Activated T-cell treated with anti-CD3 and anti-CD28 coated beads for 24 hours (primary cell): ENCODE measurements at places on chromosomes 6 and 20.

- no peak for DNase-seq
Observed at GRCh38 chr6:33665957-33666356, 44.8 kb downstream of the ITPR3 start.

GRCh38 chr6:34476921-34477320 lies 11.0 kb downstream of the PACSIN1 start:
- DNase-seq = no peak

GRCh38 chr20:59438201-59438600 lies 137.8 kb downstream of the EDN3 start:
- no peak for DNase-seq

- DNase-seq = no peak
Observed at GRCh38 chr20:41058674-41059635, 30.3 kb downstream of the TOP1 start.

DNA sequence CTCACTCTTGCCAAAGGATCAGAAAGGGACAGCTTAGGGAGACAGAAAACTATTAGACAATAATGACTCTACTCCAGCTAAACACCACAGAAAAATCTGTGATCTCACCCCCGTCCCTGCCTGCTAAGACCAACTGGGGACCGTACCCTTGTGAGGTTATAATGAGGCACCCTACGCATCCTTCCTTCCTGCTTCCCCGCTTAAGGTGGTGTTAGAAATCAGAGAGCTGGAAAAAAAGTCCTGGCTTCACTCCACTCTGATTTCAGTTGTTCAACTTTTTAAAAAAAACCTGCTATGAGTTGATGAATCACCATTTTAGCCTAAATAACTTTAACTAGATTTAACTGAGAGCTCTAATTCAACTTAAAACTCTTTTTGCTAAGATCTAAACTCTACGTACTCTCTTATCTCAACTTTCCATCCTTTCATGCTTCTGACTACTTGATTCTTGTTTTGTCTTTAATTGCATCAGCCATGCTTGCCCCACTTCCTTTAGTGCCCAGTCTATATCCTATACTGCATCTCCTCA lies 35.8 kb upstream of the TMEM14A start:
- no peak for DNase-seq

DNA sequence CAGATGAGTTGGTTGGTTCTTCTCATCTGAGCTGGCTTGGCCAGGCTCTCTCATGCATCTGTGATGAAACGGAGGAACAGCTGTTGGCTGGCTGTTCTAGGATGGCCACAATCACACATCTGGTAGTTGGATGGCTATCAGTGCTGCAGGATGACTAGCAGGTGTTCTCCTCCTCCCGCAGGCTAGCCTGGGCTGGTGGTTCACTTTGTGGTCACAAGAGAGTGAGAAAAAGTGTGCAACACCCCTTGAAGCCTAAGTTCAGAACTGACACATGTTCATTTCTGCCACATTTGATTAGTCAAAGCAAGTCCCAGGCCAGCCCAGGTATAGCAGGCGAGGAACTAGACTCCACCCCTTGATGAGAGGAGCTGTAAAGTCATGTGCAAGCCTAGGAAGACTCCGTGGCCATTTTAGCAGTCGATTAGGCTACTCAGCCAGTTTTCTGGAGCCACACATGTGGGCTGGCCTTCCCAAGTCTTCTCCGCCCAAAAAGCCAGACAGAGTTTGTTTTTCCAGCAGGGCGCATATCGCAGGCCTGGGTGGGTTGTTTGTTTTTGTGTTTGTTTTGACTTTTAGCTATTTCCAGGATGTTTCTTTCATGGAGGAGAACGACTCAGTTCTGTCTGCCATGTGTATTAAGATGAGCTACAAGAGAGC lies 120.8 kb downstream of the ISM1 start:
- no peak for DNase-seq

DNA sequence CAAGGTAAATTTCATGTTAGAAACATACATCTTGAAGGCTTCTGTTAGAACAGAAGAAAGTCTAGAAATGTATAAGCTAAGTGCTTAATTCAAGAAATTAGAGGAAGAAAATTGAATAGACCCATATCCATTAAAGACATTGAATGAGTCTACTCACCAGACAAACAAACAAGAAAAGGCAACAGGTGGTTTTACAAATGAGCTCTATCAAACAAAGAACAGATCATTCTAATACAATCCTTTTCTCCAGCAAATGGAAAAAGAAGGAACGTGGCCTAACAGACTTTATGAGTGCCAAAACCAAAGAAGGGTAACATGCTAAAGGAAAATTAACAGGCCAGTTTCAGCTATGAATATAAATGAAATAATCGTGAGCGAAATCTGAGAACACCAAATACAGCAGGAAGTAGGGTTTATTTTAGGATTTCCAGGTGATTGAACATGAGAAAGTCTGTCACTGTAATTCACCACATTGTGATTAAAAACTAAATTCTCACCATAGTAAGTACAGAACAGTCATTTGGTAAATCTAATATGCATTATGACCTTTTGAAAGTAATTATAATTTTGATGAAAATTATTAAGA lies 22.6 kb downstream of the MTHFD1L start:
- DNase-seq = no peak

- no peak for DNase-seq
Observed at GRCh38 chr20:43667341-43668132, 623 bp downstream of the MYBL2 start.

- DNase-seq = no peak
Observed at GRCh38 chr6:44742828-44743372, 355.4 kb downstream of the CDC5L start.

DNA sequence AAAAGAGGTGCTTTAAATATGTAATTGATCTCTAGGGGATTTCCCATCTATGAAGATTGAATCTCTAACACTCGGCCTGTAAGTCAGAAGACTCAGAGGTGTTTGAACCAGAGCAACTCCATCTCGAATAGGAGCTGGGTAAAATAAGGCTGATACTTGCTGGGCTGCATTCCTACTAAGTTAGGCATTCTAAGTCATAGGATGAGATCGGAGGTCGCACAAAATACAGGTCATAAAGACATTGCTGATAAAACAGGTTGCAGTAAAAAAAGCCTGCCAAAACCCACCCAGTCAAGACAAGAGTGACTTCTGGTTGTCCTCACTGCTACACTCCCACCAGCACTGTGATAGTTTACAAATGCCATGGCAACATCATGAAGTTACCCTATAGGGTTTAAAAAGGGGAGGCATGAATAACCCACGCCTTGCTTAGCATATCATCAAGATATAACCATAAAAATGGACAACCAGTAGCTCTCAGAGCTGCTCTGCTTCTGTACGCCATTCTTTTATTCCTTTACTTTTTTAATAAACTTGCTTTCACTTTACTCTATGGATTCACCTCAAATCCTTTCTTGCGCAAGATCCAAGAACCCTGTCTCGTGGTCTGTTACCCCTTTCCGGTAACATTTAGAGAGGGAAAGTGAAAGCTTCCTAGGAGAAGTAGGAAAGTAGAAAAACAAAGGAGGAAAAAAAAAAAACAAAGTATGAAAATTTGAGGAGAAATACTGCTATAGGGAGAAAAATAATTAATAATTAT lies 129.7 kb upstream of the PHACTR1 start:
- DNase-seq = no peak

GRCh38 chr6:195861-196360 lies 96.4 kb upstream of the DUSP22 start:
- DNase-seq = peak; percentile 57

- DNase-seq = no peak
Observed at GRCh38 chr20:19274412-19275015, 62.1 kb downstream of the SLC24A3 start.

GRCh38 chr6:77633993-77634715 lies 18.7 kb upstream of the MEI4 start:
- no peak for DNase-seq

DNA sequence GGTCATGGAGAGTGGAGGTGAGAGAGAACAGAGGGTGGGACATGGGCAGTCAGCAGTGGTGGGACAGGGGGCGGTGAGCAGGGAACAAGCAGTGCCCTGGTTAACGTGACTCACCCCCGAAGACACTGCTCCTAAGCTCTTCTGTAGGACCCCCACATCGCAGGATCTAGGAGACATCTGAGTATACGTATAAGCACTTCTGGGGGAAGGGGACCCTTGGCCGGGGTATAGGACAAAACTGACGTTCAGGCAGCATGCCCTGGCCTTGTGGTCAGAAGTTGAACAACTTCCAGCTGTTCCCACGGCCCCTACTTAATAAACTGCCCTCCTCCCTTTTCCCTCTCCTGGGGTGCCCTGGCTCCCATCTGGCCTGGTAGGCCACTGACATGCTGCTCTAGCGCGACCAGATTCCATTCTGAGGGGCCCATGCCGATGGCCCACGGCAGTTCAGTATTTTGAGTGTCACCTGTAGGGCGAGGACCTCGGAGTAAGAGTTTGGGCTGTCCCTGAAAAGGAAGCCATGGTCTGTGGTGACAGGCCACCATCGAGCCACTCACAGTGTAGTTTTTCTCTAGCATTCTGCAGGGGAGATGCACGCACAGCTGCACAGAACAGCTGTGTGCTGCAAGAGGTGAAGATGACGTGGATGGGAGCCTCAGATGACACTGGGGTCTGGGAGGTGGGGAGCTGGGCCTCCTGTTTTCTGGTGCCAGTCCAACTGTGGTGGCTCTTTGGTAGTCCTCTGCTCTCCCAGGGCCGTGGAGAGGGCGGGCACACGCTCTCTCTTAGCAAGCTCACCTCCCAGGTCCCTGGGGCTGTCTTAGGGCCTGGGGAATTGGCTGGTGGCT lies 38.4 kb downstream of the PPP1R3G start:
- DNase-seq = no peak

DNA sequence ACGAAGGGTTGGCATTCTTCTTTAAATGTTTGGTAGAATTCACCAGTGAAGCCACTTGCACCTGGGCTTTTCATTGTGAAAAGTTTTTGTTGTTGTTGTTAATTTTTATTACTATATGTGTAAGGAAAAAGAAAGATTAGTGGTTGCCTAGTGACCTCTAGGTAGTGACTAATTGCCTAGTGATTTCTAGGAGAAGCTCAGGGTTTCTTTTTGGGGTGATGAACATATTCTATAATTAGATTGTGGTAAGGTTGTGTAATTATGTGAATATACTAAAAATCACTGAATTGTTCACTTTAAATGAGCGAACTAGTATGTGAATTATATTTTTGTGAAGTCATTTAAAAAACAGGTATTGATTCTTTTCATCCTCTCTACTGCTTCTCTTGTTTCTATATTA lies 123.8 kb upstream of the TMEM170B start:
- no peak for DNase-seq

GRCh38 chr6:159966981-159967380 lies 1.9 kb upstream of the IGF2R start:
- DNase-seq = no peak

- no peak for DNase-seq
Observed at GRCh38 chr20:42018979-42019378, 400.8 kb upstream of the CHD6 start.

GRCh38 chr20:41571006-41571405 lies 47.2 kb downstream of the CHD6 start:
- DNase-seq = no peak

GRCh38 chr20:63498960-63499337 lies at the start of gene EEF1A2:
EEF1A2 (minus strand) TSS chr20:63499083; CDS start chr20:63497763, 1,320 bp downstream.
- no peak for DNase-seq

GRCh38 chr20:52724541-52724940 lies 247.6 kb upstream of the TSHZ2 start:
- DNase-seq = no peak

DNA sequence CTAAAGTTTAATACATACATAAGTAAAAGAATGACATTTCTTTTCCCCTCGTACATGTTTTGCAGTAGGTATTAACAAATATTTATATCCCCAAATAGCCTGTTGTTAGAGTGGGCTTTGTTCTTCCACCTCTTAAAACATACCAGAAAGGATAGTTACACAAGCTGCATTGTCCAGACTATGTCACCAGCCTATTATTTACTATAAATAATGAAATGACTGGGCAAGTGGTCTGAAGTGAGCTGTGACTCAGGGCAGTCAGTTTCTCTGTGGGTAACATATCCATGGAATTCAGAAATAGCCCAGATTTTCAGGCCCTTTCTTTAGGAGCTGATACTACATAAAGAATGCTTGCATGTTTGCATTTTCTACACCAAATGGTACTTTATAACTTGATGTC lies 60.1 kb downstream of the FUT9 start:
- no peak for DNase-seq

- no peak for DNase-seq
Observed at GRCh38 chr6:157073596-157073995, 249.7 kb downstream of the TMEM242 start.
